ENCODE measurements at places on chromosomes 2 and 18. TPM values are rescaled to one million over a fixed set of nuclear protein-coding genes. Genes with fewer than 3 reads are reported as not detected.

GRCh38 chr2:150710916-150711315, 223.4 kb upstream of the RND3 start:
- ATAC-seq: no peak

DNA sequence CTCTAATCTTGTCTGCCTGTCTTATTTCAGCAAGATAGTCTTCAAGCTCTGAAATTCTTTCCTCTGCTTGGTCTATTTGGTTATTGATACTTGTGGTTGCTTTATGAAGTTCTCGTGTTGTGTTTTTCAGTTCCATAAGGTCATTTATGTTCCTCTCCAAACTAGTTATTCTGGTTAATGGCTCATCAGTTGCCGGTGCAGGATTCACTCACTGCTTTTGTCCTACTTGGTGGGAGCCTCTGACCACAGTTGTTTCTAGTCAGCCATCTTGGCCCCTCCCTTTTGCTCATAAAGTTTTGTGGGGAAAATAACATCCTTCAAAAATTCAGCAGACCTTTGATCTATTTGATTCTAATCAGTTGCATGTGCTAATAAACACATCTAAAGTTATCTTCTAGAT, 158.6 kb upstream of the PARD3B start:
- no peak for ATAC-seq

GRCh38 chr2:55999231-55999630, 75.6 kb upstream of the EFEMP1 start:
- no peak for ATAC-seq

Gene PKDCC
- not detected for total RNA-seq

Gene RGPD3
- total RNA-seq: 0.26 TPM
